SK-MEL-5 (cell line): ENCODE measurements at places on chromosomes 2 and 18.

DNA sequence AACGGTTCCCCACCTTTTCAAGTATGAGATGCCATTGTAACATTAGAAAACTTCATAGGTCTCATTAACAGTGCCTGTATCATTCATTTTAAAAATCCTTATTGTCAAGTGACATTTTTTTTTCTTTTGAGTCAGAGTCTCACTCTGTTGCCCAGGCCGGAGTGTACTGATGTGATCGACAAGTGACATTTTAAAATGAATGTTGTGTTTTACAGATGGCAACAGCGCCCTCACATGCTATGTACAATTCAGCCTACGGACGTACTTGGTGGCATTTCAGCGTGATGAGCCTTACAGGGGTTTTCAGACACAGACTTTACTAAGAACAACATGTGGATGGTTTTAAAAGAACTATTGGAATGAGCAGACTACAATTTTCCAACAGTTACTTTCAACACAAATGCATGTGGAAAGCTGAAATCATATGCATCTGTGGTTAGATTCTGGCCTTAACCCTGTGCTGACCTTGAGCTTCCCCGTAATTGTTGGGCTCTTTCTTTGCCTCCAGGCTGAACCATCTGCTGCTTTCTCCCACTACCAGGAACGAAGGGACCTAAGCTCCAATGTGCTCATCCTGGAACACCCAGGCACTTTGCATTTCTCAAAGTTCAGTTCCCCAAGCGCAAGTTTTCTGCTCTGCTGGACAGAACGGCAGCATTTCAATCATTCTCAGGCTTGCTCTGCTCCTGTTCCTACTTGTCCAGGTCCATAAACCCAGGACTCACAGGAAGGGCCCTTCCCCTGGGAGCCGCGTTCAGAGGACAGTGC, 119.9 kb upstream of the NDUFV2 start:
- DNase-seq, result peak; percentile 71

GRCh38 chr2:191125646-191126045, 25.1 kb downstream of the STAT4 start:
- DNase-seq, result no peak

DNA sequence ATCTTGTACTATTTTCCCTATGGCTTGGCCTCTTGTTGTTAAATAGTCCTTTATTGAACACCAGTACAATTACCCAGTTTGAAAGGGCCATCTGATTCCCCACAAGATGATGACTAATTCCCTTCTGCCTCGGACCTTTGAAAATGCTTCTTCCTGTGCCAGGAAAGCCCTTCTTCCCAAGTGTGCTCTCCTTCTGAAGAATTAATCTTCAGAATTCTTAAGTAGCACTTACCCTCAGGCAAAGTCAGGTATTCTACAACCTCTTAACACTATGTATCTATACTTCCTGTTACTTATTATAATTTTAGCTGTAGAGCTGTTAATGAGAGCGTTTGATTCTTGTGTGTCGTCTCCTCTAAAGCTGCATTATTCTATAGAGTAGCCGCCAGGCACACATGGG, 28.6 kb upstream of the MEX3C start:
- DNase-seq, result peak; percentile 91

DNA sequence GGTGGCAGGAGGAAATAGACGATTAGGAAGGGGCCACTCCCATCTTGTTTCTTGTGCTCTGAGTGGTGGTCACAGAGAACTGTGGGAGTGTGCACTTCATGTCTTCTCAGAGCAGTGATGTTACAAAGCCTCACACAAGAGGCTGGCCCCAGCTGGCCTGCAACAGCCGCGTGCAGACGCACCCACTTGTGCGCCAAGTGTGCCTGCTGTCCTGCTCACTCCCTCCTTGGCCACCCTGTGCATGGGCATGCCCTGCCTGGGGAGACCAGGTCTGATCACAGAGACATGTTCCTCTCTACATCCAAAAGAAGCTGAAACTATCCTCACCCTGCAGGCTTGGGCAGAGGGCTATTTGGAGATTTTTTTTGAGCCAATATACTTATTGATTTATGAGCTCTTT, 108.4 kb downstream of the MRO start:
- DNase-seq, result no peak

DNA sequence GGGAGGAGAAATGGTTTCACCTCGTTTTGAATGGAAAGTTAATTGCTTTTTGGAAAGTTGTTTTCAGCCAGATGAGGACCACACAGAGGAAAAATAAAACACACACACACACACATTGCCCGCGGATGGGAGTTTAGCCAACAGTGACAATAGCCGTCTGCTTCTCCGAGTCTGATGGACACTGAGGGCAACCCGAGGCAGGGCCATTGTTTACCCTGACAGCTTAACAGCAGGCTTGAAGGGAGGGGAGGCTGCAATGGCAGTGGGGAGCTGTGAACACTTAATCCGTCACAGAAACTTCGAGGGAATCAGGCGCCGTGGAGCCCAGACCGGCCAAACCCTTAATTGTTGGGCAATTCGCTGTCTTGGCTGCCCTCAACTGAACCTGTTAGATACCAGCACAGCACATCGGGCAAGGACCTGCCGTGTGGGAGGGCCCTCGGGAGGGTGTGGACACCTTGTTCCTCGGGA, 145.9 kb downstream of the ACKR3 start:
- no peak for DNase-seq

- DNase-seq, result no peak
Measured at GRCh38 chr2:135925571-135925970, 49.3 kb upstream of the MCM6 start.

GRCh38 chr2:75424936-75425619, 135.7 kb downstream of the EVA1A start:
- peak; percentile 33 for DNase-seq

DNA sequence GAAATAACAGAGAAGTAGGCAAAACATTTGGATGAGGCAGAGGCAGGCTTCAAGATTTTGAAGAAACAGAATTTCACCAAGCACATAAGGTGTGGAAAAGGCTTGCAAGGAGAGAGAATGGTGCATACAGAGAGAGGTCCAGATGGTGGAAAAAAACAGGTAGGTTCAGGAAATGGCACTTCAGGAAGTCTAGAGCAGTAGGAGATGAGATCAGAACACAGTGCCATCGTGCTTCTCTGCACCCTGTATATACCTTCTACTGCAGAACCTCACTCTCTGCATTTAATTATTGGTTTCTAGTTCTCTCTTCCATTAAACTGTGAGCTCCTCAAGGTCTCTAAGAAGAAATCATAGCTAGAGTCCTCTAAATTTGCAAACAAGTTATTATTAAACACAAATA, 2.4 kb downstream of the PAIP2B start:
- DNase-seq, result no peak

GRCh38 chr2:136212426-136213378, 94.8 kb upstream of the CXCR4 start:
- no peak for DNase-seq

GRCh38 chr2:239283961-239284795, 116.6 kb downstream of the HDAC4 start:
- DNase-seq, result no peak

- DNase-seq, result no peak
Measured at GRCh38 chr2:65070856-65071255, 14.6 kb downstream of the CEP68 start.

DNA sequence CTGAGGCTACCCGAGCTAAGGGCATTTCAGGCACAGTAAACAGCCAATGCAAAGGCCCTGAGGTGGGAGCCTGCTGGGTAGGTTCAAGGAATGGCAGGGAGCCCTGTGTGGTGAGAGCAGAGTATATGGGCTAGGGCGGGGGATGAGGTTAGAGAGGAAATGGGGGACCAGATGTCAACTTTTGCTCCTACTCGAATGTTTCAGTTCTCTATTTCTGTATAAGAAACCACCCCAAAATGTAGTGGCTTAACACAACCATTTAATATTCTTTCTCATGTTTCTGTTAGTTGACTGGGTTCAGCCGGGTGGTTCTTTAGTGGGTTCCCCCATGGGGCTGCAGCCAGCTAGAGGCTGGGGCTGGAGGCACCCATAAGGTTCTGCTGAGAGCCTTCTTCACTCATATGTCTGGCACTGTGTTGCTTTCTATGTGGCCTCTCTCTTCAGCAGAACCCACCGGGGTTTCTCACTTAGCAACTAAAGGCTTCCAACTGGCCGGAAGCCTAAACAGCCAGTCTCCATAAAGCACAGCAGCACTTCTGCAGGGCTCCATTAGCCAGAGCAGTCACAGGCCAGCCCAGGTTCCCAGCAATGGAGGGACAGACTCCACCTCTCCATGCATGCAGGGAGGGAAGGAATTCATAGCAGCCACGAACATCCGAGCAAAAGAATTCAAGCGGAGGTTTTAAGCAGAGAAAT, 5.6 kb upstream of the ATOH8 start:
- no peak for DNase-seq

- peak; percentile 50 for DNase-seq
Measured at GRCh38 chr2:113080134-113080533, 12.4 kb downstream of the IL1F10 start.

- DNase-seq, result peak; percentile 82
Measured at GRCh38 chr2:191376981-191377629, 131.9 kb downstream of the MYO1B start.

DNA sequence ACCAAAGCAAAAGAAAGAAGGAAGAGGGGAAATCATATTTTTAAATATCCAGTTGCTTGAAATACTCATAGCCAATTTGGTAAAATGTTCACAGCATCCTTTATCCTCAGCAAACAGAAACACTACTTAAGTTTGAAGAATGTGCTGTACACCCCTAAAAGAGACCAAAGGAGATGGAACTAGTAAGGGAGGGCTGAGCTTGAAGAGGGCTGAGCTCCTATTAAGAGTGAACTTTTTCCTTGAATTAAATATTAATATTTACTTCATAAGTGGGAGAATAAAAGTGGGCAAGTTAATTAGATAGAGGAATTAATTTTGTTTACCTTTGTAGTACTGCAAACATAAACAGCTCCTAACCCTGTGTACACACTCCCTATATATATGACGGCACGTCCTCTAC, 7.0 kb downstream of the EVX2 start:
- DNase-seq, result no peak

DNA sequence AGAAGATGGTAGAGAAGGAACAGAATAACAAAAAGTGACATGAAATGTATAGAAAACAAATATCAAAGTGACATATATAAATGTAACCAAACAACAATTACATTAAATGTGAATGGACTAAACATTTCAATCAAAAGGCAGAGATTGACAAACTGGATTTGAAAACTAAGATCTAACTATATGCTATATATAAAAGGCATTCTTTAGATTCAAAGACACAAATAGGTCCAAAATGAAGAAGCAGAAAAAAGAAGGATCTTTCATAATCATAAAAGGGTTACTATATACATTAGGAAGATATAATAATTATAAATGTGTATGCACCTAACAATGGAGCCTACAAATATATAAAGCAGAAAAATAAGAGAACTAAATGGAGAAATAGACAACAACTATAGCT, 183.7 kb downstream of the METTL4 start:
- no peak for DNase-seq
